HL-60 (cell line): ENCODE measurements at places on chromosomes 6 and 20.

GRCh38 chr20:57432480-57432861, 41.3 kb downstream of the RBM38 start:
- no peak for DNase-seq

GRCh38 chr6:90186637-90187371, 109.8 kb downstream of the BACH2 start:
- no peak for DNase-seq

GRCh38 chr20:20063941-20064702, 11.8 kb downstream of the CFAP61 start:
- DNase-seq = no peak

GRCh38 chr6:47034926-47035325, 7.2 kb downstream of the ADGRF1 start:
- no peak for DNase-seq

- no peak for DNase-seq
Observed at GRCh38 chr6:125233202-125233601, 68.6 kb downstream of the HDDC2 start.

DNA sequence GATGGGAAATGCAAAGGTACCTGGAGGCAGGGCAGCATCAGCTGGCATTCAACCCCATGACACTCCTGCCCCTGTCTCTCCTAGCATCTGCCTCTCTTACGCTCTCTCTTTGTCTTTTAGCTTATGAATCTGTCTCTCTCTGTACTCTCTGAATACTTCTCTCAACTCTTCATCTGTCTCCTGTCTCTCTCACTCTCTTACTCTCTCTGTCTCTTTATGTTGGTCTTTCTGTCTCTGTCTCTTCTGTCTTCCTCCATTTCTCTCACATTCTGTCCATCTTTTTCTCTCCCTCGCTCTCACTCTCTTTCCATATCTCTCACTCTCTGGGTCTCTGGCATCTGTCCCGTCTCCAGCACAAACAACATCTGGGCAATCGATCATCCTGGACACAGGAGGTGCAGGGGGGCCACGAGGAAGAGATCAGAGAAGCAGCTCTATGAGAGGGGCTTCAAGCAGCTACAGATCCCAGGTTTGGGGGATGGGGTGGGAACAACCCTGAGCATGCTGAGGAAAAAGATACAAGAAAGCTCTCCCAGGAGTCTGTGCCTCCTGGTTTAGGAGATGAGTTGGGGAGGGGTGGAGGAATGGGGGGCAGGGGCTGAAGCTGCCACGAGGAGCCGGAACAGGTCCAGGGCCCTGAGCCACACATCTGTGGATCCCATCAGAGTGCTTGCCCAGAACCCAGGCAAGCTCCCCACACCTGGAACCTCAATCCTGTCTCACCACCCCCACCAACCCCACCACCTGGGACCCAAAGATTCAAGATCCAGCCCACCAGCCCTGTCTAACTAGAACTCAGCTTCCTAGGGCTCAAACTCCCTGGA, 2.4 kb downstream of the COL11A2 start:
- DNase-seq = no peak

DNA sequence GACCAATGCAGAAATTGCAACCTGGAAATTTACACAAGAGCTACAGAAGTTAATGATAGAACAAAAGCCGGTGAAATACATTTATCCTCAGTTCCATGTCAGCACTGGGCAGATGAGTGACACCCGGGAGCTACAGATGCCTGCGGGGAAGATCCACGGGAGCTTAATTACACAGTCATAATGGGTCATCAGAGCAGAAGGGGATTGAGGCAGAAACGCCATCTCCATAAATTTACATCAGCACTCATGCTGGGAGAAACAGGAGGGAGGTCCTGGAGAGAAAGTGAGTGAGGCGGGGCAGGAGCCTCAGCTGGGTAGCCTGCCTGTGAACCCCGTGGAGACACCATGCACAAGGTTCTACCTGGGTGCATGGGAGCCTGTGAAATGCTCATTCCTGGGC, 37.6 kb upstream of the CST7 start:
- no peak for DNase-seq

DNA sequence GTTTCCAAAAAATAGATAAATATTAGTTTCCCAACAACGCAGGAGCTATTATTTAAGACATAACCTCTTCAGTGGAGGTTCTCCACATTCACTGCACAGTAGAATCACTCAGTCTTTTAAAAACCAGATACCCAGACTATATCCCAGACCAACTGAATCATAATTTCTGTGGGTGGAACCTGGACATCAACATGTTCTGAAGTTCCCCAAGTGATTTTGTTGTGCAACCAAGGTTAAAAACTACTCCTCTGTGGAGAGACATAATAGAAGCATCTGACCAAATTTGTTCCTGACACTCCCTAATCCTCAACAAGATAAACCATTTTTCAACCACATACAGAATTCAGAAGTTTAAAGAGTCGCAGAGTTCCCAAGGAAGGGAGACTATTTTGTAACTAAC, 42.3 kb downstream of the STK38 start:
- DNase-seq = no peak

GRCh38 chr6:121112356-121112755, 221.9 kb downstream of the TBC1D32 start:
- no peak for DNase-seq

- DNase-seq = no peak
Observed at GRCh38 chr6:17957904-17958620, 29.4 kb downstream of the KIF13A start.

- DNase-seq = no peak
Observed at GRCh38 chr6:125738276-125738675, 11.2 kb upstream of the HEY2 start.

GRCh38 chr6:31785475-31785874, 8.3 kb upstream of the VWA7 start:
- no peak for DNase-seq

- no peak for DNase-seq
Observed at GRCh38 chr6:169220068-169220964, 33.3 kb downstream of the THBS2 start.

- DNase-seq = no peak
Observed at GRCh38 chr6:24600903-24601302, 45.1 kb downstream of the KIAA0319 start.

- DNase-seq = peak; percentile 96
Observed at GRCh38 chr6:106448000-106448426, 87.5 kb downstream of the CRYBG1 start.

GRCh38 chr6:17816921-17817611, 110.3 kb upstream of the NUP153 start:
- DNase-seq = no peak

DNA sequence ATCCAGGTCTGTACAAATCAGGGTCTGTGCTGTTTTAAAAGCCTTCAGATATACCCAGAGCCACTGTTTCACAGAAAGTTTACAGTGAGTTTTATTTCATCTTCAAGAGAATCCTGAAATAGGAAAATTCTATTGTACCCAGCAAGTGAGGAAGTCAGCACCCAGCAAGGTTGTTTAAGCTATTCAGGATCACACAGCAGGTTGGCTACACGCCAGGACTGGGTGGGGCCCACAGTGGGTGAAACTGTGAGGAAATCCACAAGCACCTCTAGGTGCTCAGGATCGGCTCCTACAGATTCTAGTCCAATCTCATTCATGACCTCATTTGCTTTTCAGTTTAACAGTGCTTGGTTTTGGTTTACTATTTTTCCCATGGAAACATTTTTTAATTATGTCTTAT, 128.9 kb downstream of the SYNDIG1 start:
- no peak for DNase-seq

GRCh38 chr6:137036566-137037300, 8.0 kb downstream of the IL20RA start:
- no peak for DNase-seq

- DNase-seq = no peak
Observed at GRCh38 chr6:112990971-112991370, 643.8 kb downstream of the RFPL4B start.

DNA sequence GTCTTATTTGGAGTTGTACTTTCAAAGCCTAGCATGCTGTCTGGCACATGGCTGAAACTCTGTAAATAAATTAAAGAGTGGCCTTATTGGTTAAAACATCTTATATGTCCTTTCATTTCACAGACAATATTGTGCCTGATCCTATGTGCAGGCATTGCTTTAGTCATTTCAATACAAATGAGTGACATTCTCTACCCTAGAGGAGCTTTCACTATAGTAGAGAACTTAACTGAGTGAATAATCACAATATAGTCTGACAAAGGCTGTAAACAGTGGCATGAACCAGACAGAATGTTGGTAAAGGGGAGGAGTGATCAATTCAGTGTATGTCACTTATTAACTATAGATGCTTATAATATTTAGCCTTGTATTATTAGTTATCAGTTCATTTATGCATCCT, 481.8 kb downstream of the TFAP2B start:
- no peak for DNase-seq

DNA sequence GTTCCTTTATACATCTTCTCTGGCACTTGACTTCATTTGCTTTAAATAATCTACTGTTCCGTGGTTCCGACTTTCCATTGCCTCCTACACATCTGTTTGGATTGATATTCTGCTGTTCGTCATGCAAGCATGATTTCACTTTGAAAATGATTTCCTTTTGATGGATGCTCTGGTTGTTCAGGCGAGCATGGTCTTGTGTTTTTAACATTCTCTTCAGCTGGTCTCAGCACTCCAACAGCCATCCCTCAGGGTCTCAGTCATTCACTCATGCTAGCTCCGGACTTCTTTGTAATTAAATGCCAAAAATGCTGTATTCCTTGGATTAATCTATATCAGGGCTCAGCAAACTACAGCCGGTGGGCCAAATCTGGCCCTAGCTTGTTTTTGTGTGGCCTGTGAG, 27.2 kb upstream of the SPACA1 start:
- DNase-seq = no peak

DNA sequence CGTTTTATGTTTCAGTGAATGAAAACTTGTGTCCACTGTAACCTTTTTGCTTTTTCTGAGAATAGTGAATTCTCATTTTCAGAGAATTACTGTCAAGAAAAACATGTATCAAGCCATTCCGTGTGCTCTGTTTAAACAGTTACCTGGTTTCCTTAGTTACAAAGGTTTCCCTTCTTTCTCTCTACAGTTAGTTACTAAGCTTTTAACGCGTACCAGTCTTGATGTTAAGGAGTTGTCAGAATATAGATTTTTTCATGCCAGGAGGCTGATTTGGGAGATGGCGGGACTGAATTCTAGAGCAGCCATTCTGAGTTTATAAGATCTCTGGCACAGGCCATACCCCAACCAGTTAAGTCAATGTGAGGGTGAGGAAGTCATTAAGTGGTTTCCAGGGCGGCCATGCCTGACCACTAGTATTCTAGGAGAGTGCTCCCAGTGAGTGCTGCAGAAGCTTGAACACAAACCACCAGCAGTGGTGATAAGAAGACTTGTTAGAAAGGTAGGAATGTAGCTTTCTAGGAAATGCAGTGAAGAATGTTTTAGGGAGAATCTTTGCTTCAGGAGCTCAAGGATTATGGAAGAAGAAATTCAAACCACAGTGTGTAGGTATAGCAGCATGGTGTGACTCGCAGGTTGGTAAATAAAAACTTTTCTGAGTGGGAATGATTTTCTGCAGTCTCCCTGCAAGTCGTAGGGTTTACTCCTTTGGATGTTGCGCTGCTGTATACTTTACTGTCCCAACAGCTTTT, 112.9 kb downstream of the JARID2 start:
- DNase-seq = peak; percentile 57

DNA sequence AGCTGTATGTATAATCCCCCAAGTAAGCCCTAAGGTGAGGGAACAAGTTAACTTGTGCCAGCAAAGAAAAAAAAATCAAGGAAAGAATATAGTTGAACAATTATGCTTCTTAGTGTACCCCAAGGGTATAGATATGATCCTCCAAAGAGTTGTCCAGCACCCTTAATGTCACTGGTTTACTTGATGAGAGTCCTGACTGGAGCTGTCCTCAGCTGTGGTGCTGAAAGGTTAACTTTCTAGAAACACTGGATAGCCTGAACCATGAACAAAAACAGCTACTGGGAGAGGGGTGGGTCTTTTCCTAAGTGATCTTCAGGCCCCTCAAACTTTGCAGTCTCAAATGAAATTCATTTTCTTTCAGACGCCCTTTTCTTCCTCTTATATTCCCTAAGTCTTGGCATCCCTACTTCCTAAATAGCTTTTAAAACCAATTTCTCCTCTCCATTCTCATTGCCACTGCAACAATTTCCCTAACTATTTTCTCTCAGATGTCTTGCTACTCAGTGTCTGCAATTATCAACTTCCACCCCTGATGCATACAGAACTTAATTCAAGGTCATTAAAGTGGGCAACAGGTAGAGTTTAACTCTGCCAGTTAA, 83.5 kb upstream of the PROKR2 start:
- no peak for DNase-seq

DNA sequence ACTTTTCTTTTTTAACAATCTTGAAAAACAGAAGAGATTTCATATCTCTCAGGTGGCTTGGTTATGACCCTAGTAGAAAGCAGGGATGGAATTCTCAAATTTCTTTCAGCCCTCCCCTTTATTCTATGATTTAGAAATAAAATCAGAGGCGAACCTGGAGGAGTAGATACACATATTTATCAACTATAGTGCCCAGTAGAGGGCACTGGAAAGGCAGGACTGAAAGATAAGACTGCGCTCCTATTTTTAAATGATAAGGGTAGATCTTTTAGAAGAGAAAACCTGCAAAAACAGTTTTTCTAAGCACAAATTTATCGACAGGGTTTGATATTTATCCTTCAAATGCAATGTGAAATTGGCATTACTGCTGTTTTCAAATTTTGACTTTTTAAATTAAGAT, 1296.6 kb downstream of the EPHA7 start:
- no peak for DNase-seq

- no peak for DNase-seq
Observed at GRCh38 chr20:37315452-37316110, 26.1 kb downstream of the MANBAL start.

- no peak for DNase-seq
Observed at GRCh38 chr20:61557621-61558020, 305.6 kb downstream of the CDH4 start.

DNA sequence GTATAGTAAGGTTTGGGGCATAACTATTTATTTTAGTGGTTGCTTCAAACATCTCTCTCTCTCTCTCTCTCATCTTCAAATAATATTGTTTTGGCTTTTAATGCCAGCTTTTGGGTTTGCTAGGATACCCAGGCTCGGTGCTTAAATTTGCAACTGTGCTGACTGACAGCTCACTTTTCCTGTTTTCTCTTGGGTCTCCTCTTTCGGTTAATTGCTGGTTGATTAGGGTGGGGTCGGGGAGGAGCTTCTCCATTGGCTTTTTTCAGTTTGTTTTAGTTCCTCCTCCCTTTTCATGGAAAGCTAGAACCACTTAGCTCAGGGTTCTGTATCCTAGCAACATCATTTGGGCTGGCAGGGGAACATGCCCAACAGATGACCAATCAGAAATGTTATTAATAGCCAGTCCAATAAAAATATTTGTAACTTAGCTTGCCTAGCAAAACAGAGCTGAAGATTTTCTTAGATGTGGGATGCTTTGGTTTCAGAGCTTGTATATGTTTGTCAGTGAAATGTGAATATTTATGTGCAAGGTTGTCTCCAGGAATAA, 11.3 kb downstream of the TFAP2B start:
- no peak for DNase-seq

- DNase-seq = no peak
Observed at GRCh38 chr20:31608251-31608945, 3.3 kb downstream of the ID1 start.

DNA sequence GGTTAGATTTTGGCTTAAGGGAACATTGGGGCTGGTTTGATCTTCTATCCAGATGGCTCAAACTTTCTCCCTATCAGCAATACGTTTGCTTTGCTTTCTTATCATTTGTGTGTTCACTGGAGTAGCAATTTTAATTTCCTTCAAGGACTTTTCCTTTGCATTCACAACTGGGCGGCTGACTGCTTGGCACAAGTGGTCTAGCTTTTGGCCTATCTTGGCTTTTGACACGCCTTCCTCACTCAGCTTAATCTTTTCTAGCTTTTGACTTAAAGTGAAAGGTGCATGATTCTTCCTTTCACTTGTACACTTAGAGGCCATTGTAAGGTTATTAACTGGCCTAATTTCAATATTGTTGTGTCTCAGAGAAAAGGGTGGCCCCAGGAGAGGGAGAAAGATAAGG, 254.9 kb downstream of the PLCB1 start:
- no peak for DNase-seq
